Chondrocyte (in vitro differentiated cells): ENCODE measurements at places on chromosomes 7 and 10. TPM values are rescaled to one million over a fixed set of nuclear protein-coding genes. Genes with fewer than 3 reads are reported as not detected.

- H3K4me1 ChIP-seq: no peaks in the 10 kb centered on the region
- DNase-seq: no peak
- no peak overlapping the region for H3K4me3 ChIP-seq
- no peaks in the 10 kb centered on the region for H3K27me3 ChIP-seq
- no peaks in the 10 kb centered on the region for H3K36me3 ChIP-seq
- H3K27ac ChIP-seq: no peak overlapping the region
Observed at GRCh38 chr7:137335814-137336213, 7.7 kb downstream of the PTN start.

GRCh38 chr10:15035385-15036301 is 8.1 kb upstream of the OLAH start:
- H3K36me3 ChIP-seq: peaks cover 2% of the 10 kb centered on the region
- H3K4me3 ChIP-seq: no peak overlapping the region
- peak overlapping the region; percentile 55 for H3K27ac ChIP-seq
- H3K27me3 ChIP-seq: peaks cover 4% of the 10 kb centered on the region
- no peak for DNase-seq
- peaks cover 18% of the 10 kb centered on the region for H3K4me1 ChIP-seq

DNA sequence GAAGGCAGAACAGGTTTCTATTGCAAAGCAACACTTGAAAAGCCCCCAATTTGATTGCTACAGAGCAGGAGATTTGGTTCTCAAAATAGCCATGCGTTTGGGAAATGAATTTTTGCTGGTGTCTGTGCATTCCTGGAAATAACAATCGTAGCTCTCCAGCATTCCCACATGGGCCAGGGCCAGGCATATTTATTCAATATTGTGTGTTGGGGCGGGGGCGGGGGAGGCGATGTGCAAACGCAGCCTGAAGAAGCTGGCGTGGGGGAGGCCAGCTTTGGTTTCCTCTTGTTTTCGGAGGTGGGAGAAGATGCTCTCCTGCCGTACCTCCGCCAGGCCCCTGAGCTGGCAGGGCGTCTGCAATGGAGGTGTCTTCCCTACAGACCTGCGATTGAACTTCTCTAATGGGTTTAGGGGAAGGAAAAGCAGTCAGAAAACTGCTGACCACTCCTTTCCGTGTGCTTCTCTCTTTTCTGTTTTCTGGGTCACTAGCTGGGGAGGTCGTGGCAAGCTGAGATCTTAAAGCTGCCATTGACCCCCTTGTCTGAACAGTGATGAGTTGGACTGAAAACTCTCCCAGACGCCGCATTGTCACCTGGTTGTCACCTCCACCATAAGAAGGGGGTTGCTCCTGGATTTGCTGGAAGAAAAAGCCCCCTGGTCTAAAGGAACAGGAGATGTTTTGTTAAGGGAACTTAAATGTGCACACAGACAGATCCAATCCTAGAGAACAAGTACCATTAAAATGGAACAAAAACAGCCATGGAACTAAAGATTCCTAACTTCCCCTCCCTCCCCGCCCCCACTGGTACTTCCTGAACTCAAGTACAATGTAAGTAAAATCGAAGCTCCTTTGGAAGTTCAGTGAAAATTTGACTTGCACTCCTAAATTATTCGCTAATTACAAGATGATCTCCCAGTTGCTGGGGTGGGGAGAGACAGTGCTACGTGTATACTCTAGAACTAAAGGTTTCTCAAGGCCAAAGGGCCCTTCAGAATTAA is 56.4 kb upstream of the HABP2 start:
- no peak overlapping the region for H3K27ac ChIP-seq
- H3K4me3 ChIP-seq: no peak overlapping the region
- H3K4me1 ChIP-seq: peaks cover 30% of the 10 kb centered on the region
- H3K36me3 ChIP-seq: no peaks in the 10 kb centered on the region
- DNase-seq: no peak

GRCh38 chr7:134747326-134747725 is 32.1 kb upstream of the CALD1 start:
- no peaks in the 10 kb centered on the region for H3K27me3 ChIP-seq
- no peak for DNase-seq
- no peak overlapping the region for H3K4me3 ChIP-seq
- H3K36me3 ChIP-seq: no peaks in the 10 kb centered on the region
- H3K27ac ChIP-seq: no peak overlapping the region

The EXOC6 gene
- 7.0 to 7.2 TPM (median 7.0 TPM) in 3 replicates for total RNA-seq
